Activated CD8-positive, alpha-beta memory T cell treated with anti-CD3 and anti-CD28 coated beads, Interleukin-2, amount 10 ng/mL, durations not matched to agents 7 days and 5 days (primary cell): ENCODE measurements at places on chromosomes 3 and 15. TPM values are rescaled to one million over a fixed set of nuclear protein-coding genes. Genes with fewer than 3 reads are reported as not detected.

- no peak for DNase-seq
- peaks cover 27% of the 10 kb centered on the region for H3K4me1 ChIP-seq
- H3K27ac ChIP-seq, result no peak overlapping the region
- H3K27me3 ChIP-seq, result no peaks in the 10 kb centered on the region
Measured at GRCh38 chr3:44989636-44990373, 13.8 kb downstream of the EXOSC7 start.

The FBN1 gene
- 1.1 TPM for total RNA-seq

GRCh38 chr3:49554633-49555265 lies 472 bp downstream of the BSN start:
- peaks cover 41% of the 10 kb centered on the region for H3K27me3 ChIP-seq
- H3K4me3 ChIP-seq, result peak overlapping the region; percentile 44
- H3K4me1 ChIP-seq, result peaks cover 31% of the 10 kb centered on the region
- H3K36me3 ChIP-seq, result no peaks in the 10 kb centered on the region
- no peak overlapping the region for H3K27ac ChIP-seq

GRCh38 chr3:46301122-46301835 lies 52.6 kb upstream of the CCR2 start:
- DNase-seq, result no peak
- H3K27me3 ChIP-seq, result peaks cover 14% of the 10 kb centered on the region
- H3K36me3 ChIP-seq, result peaks cover 18% of the 10 kb centered on the region
- H3K4me3 ChIP-seq, result no peak overlapping the region
- H3K27ac ChIP-seq, result peak overlapping the region; percentile 96

DNA sequence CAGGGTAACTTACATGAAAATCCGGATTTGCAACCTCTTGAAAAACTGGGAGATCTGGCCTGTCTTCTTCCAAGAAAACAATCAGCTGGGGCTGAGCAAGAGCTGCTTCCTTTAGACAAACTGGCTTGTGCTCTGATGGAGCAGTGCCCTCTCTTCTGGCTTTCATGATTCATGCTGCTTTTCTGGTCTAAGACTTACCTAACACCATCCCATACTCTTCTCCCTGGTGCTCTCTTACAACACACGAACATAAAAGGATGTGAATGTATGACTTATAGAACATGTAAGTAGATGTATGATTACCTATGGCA lies 9.9 kb downstream of the TJP1 start:
- no peak overlapping the region for H3K27ac ChIP-seq
- H3K4me3 ChIP-seq, result no peak overlapping the region
- H3K27me3 ChIP-seq, result peaks cover 71% of the 10 kb centered on the region
- DNase-seq, result no peak

DNA sequence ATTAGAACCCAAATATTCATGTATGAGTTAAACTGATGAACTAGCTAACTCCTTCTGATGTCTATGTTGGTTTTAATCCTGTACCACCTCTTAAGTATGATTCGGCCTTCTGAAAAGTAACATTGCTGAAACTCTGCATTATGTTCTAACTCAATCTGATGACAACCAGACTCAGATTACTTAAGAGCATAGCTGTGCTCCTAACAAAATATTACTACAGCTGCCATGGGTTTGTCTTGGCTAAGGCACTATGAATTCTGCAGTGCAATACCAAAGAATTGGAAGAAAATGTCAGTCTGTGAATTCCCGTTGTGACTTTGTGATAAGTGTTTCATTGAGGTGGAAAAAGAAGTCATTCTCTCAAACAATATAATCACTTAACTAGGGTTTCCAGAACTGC lies 224.4 kb downstream of the ZMAT3 start:
- H3K27ac ChIP-seq, result no peak overlapping the region
- DNase-seq, result no peak
- H3K27me3 ChIP-seq, result no peaks in the 10 kb centered on the region
- no peak overlapping the region for H3K4me3 ChIP-seq
- H3K36me3 ChIP-seq, result no peaks in the 10 kb centered on the region

- no peaks in the 10 kb centered on the region for H3K36me3 ChIP-seq
- no peak for DNase-seq
- H3K27me3 ChIP-seq, result peaks cover 42% of the 10 kb centered on the region
- H3K4me1 ChIP-seq, result peaks cover 41% of the 10 kb centered on the region
- no peak overlapping the region for H3K27ac ChIP-seq
Measured at GRCh38 chr15:70101459-70102113, 3.9 kb upstream of the TLE3 start.

- no peaks in the 10 kb centered on the region for H3K4me1 ChIP-seq
- no peaks in the 10 kb centered on the region for H3K27me3 ChIP-seq
- no peak overlapping the region for H3K4me3 ChIP-seq
- no peaks in the 10 kb centered on the region for H3K36me3 ChIP-seq
- no peak for DNase-seq
Measured at GRCh38 chr3:1594940-1595339, 502.1 kb downstream of the CNTN6 start.

GRCh38 chr3:135460273-135460672 lies 505.3 kb upstream of the PPP2R3A start:
- H3K36me3 ChIP-seq, result no peaks in the 10 kb centered on the region
- no peaks in the 10 kb centered on the region for H3K27me3 ChIP-seq
- H3K27ac ChIP-seq, result no peak overlapping the region
- no peaks in the 10 kb centered on the region for H3K4me1 ChIP-seq
- H3K4me3 ChIP-seq, result no peak overlapping the region
- no peak for DNase-seq

DNA sequence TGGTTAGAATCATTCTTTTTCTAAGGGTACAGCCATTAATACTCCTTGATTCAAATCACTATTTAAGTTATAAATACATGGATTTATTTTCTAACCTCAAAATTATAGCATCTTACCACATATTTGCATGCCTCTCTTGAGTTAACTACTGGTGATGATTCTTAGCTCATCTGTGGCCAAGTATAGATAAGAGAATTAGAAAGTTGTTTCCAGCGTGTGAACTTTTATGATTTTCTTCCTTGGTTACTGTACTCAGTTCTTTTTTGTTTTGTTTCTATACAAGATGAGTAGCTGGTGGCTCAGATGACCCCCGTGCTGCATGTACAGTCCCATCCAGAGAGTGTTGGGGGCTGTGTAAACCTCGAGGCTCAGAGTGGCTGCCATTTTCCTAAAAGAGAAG lies 124.6 kb downstream of the IGF1R start:
- DNase-seq, result no peak
- H3K27ac ChIP-seq, result no peak overlapping the region
- H3K27me3 ChIP-seq, result no peaks in the 10 kb centered on the region
- no peak overlapping the region for H3K4me3 ChIP-seq
- no peaks in the 10 kb centered on the region for H3K36me3 ChIP-seq

The DAPK2 gene
- 14.1 TPM for total RNA-seq

DNA sequence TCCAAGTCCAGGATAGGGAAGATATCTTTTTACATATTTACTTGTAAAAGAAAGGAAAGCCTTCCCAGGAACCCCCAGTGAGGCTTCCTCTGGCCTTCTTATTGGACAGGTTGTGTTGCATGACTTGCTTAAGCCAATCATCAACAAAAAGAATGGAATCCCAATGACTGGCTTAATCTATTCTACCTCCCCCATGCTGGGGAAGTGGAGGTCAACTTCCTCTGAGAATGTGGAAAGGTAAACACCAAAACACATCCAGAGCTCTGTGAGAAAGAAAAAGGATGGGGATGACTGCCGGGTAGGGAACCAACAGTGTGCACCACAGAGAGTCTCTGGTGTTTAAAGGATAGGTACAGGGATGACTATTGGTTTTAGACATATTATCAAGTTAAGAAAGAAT lies 25.1 kb downstream of the TNIK start:
- no peaks in the 10 kb centered on the region for H3K36me3 ChIP-seq
- H3K4me1 ChIP-seq, result peaks cover 16% of the 10 kb centered on the region
- no peak overlapping the region for H3K27ac ChIP-seq
- H3K27me3 ChIP-seq, result no peaks in the 10 kb centered on the region
- H3K4me3 ChIP-seq, result no peak overlapping the region

The AQP9 gene
- not detected for total RNA-seq

The UBAP1L gene
- 3.3 TPM for total RNA-seq

DNA sequence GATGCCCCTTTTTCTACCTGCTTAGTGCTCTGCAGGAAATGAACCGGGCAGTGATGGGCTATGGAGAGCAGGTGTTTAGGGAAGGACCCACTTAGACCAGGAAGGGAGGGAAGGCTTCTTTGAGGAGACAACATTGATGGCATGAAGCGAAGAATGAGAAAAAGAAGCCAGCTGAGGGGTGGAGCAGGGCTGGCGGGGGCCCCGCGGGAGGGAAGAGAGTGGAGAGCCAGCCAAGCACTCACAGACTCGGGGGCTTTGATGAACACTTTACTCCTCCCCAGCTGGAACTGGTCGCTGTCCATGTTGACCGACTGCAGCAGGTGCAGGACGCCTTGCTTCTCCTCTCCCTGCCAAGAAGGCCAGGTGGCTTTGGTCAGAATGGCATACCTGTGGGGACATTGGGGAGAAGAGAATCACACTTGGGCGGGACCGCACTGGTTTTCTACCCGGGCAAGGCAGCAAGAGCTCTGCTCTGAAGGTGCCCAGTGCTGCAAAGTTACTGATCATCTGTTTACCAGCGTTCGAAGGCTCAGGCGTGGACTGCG lies 28.4 kb upstream of the LDHAL6B start:
- H3K4me3 ChIP-seq, result no peak overlapping the region
- H3K27ac ChIP-seq, result no peak overlapping the region
- H3K36me3 ChIP-seq, result peaks cover 19% of the 10 kb centered on the region
- peaks cover 4% of the 10 kb centered on the region for H3K27me3 ChIP-seq
- H3K4me1 ChIP-seq, result peaks cover 10% of the 10 kb centered on the region

GRCh38 chr3:107796791-107797190 lies 274.0 kb downstream of the BBX start:
- H3K36me3 ChIP-seq, result peaks cover 26% of the 10 kb centered on the region
- no peaks in the 10 kb centered on the region for H3K27me3 ChIP-seq
- no peak for DNase-seq
- H3K27ac ChIP-seq, result no peak overlapping the region

The TMEM39A gene
- total RNA-seq, result 42.6 TPM

DNA sequence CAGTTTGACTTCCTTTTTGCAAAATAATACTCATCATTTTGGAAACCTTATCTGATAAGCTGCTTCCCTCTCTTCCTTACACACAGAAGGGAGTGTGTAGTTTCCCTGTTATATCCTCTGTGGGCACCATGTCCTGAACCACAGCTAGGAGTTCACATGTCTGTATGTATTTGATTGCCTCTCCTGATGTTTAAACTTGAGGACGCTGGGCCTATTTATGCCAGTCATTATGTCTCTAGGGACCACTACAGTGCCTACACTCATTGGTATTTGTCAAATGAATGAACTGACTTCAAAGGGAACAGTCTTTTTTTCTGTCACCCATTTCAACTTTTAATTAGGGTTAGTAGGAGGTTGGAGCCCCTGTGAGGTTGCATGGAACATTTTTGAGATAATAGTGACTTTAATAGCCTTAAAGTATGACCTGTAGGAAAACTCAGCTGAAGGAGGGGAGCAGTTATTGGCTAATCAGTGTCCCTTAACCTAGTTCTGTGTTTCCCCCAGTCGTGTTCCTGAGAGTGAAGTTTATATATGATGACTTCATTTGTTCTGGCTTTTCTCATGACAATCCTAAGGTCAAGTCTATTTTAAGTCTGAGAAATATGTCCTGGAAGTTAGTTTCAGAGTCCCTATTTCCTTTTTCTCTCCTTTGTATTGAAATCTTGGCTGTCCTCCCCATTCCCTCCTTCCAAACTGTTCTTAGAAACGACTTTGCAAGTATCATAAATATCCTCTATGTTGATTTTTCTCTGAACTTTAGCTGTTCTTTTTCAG lies 28.9 kb downstream of the PDE8A start:
- no peak overlapping the region for H3K27ac ChIP-seq
- H3K36me3 ChIP-seq, result no peaks in the 10 kb centered on the region
- H3K27me3 ChIP-seq, result no peaks in the 10 kb centered on the region
- peaks cover 6% of the 10 kb centered on the region for H3K4me1 ChIP-seq
- no peak for DNase-seq

DNA sequence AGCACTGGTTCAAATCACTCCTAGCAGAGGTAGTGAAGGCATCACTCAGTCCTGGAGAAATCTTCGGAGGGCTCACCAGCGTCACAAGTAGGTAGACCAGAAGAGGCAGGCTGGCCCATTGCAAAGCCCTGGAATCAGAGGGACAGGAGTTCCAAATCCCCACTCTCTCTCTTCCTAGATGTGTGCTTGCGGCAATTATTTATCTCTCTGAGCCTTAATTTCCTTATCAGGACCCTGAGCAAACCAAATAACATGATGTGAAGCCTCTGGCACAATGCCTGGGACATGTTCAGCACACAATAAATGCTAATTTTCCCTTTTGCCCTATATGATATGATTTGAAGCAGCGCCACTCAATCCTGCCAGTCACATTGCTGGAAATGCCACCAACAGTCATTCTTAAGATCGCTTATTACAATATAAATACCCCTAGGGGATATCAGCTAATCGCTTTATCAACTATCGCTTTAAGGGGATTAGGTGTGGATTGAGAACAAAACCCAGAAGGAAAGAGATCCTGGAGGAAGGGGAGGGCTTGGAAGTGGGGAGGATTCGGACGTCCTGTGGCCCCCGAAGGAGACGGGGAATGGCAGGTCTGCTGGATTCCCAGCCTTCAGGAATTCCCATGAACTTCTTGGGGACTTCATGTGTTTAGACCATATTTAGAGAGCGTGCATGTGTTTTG lies 59.5 kb upstream of the TSEN2 start:
- H3K27me3 ChIP-seq, result peaks cover 20% of the 10 kb centered on the region
- no peak for DNase-seq
- peak overlapping the region; percentile 12 for H3K27ac ChIP-seq
- no peak overlapping the region for H3K4me3 ChIP-seq
- H3K4me1 ChIP-seq, result peaks cover 11% of the 10 kb centered on the region

The CCDC54 gene
- total RNA-seq, result not detected

DNA sequence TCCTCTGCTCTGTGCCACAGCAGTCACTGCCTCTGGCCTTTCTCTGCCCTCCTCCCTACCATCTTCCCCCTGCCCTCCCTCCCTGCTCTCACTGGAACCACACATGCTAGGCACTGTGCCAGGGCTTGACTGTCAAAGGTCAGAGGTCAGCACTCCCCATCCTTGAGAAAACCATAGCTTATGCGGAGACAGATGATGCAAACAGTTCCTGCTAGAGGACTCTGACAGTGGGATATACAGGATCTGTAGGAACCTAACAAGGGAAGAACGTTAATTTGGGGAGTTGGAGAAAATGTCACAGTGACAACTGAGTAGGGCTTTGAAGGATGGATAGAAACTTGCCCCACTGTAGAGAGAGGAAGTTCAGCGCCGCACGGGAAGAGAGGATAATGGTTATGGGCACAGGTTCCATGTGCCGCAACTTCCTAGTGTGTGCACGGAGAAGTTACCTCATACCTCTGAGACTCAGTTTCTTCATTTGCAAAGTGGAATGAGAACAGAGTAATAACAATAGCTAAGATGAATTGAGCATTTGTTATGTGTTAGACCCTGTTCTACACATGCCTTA lies 29.3 kb upstream of the XYLB start:
- DNase-seq, result no peak
- H3K27me3 ChIP-seq, result peaks cover 5% of the 10 kb centered on the region
- H3K36me3 ChIP-seq, result no peaks in the 10 kb centered on the region
- H3K27ac ChIP-seq, result no peak overlapping the region

GRCh38 chr3:192914848-192915247 lies 2.8 kb downstream of the MB21D2 start:
- peaks cover 25% of the 10 kb centered on the region for H3K4me1 ChIP-seq
- H3K36me3 ChIP-seq, result no peaks in the 10 kb centered on the region
- DNase-seq, result no peak
- no peak overlapping the region for H3K27ac ChIP-seq
- peaks cover 61% of the 10 kb centered on the region for H3K27me3 ChIP-seq

GRCh38 chr3:43296565-43296964 lies 10.2 kb downstream of the SNRK start:
- no peaks in the 10 kb centered on the region for H3K27me3 ChIP-seq
- H3K4me3 ChIP-seq, result peak overlapping the region; percentile 74
- H3K27ac ChIP-seq, result peak overlapping the region; percentile 87
- peaks cover 24% of the 10 kb centered on the region for H3K36me3 ChIP-seq

- H3K36me3 ChIP-seq, result no peaks in the 10 kb centered on the region
- peaks cover 16% of the 10 kb centered on the region for H3K27me3 ChIP-seq
Measured at GRCh38 chr15:70788114-70789049, 25.0 kb upstream of the UACA start.

GRCh38 chr3:190120269-190121060 lies at the start of gene P3H2:
Gene P3H2, minus strand, starts transcription at chr3:190120897. Its CDS starts 166 bp downstream, at chr3:190120731.
- H3K4me1 ChIP-seq, result peaks cover 6% of the 10 kb centered on the region
- peak within 1 kb of the TSS; percentile 14 for H3K4me3 ChIP-seq
